SK-N-MC (cell line): ENCODE measurements at places on chromosomes 4 and X.

- DNase-seq, result no peak
Measured at GRCh38 chr4:24248674-24249630, 335.4 kb downstream of the DHX15 start.

DNA sequence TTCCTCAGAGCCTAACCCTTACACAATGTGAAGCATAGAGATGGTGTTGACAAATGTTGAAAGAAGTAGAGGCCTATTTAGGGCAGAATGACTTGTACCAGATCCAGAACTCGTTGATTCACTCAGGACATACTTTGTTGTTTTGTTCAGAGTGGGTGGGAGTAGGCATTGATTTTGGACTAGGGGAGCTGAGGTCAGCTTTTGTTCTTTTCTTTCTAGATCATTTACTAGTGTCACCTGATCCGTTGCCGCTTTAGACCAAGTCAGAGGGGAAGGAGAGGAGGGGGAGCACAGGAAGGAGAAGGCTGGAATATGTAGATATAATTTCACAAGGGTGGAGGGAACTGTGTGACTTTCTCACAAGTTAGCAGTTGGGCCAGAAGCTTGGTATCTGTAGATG is 282.4 kb upstream of the GPC4 start:
- DNase-seq, result no peak

GRCh38 chrX:106035064-106035463 is 3.5 kb downstream of the SERPINA7 start:
- DNase-seq, result peak; percentile 16

- DNase-seq, result peak; percentile 90
Measured at GRCh38 chrX:67780694-67781109, 236.9 kb downstream of the AR start.

GRCh38 chr4:17578482-17578891 is 1.5 kb downstream of the LAP3 start:
- DNase-seq, result no peak

- no peak for DNase-seq
Measured at GRCh38 chr4:42460043-42460442, 62.8 kb downstream of the SHISA3 start.

DNA sequence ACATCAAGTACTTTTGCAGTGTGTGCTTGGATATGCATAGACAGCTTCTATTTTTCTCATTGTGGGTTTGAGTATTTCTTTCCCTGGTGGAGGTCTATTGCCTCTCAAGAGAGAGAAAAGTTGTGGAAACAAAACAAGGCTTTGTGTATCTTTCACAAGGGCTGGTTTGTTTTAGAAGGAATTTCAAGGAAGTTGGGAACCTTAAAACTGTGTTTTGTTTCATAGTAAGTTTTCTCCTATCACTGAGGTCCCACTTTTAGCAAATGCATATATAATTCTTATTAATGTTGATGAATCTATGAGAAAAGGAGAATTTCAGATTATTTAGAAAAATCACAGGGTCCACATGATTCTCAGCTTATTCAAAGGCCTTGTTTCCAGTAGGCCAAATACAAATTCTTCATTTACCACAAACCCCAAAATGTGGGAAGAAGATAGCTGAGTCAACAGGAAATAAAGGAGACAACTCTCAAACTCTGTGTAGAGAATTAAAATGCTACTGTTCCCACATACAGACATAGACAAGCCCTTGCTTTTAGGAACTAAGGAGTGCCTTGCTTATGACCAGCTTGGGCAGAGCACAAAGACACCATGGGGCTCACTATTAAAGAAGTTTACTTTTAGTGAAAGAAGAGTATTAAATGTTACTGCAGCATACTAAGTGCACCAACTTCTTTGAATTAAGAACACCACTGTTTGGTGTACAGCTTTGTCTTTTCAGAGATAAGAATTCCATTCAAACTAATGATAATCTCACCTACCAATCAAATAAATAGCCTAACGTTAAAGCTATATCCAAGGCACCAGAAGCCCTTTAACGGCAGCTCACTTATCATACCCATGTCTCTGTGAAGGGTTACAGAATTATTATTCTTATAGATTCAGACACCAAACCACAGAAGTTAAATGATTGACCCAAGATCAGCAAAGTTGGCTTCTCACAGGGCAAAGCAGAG is 177.4 kb upstream of the LEF1 start:
- peak; percentile 71 for DNase-seq

DNA sequence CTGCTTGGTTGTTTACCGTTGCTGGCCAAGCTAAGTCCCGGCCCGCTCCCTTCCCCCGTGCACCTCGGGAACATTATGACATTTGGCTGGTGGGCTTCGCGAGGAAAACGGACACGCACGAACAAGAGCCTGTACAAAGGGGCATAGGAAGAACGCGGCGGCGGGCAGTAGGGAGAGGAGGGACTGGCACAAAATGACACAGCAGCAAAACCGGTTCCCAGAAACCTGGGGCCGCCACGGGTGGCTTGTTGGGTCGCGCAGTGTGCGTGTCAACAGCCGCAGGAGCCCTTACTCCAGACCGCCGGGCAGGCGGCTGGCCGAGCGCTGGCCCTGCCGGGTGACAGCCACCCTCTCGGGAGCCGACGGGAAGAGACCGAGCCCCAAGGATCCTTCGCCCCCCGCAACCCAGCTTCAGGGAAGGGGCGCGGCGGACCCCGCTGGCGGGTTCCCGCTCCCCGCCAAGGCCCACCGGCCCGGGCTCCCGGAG is 1.6 kb upstream of the LIN54 start:
- DNase-seq, result no peak
